ENCODE measurements at places on chromosomes 16 and 17.
A peak's percentile ranks its signal among the peaks of the same experiment; 100 is the strongest.

DNA sequence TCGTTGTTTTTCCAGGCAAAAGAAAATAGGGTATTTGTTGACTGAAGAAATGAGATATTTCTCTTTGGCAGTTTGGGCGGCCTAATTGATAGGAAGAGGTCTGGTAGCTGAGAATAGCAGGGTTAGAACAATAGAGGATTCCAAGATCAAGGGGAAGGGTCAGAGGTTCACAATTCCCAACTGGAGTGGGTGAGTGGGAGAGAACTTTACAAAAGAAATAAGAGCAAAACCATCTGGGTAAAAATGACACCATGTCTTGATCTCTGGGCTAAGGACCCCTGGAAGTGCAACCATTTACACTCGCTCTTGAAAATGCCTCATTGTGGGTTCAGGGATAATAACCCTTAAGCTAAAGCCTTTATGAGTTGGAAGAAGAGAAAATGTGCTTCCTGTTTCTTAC lies 180.5 kb downstream of the CDH13 start:
- no peaks in the 10 kb centered on the region for H3K36me3 ChIP-seq
- H3K4me1 ChIP-seq: no peaks in the 10 kb centered on the region
- no peak overlapping the region for H3K4me3 ChIP-seq
- no peak for DNase-seq

DNA sequence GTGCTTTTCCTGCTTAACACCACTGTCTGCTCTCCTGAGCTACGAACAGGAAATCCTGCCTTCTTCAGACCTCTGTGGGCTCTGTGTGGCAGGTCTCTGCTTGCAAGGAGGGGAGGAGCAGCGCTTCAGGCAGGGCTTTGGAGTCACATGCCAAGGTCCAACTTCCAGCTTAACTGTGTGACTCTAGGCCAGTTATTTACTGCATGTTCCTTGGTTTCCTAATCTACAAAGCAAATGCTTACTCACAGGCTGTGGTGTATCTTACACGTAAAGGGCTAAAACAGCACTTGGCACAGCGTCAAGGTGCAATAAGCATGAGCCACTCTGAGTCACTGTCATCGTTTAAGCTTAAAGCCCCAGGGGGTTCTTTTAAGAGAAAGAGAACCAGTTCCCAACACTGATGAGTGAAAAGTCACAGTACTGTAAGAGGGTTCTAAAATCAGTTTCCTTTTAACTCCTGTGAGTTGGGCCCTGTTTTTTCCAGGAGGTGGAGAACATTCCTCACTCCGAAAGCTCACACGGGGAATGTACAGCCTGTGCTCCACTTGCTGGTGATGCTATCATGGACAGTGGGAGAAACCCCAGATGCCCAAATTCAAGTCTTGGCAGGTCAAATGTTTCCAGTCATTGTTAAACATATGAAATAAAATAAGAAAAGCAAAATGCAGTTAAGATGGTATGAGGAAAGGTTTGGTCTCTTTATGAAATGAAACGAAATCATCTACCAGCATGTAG lies 54.1 kb upstream of the BCAR1 start:
- H3K27ac ChIP-seq: peak overlapping the region; percentile 89
- peak; percentile 26 for DNase-seq
- H3K4me1 ChIP-seq: peaks cover 19% of the 10 kb centered on the region
- H3K27me3 ChIP-seq: no peaks in the 10 kb centered on the region

DNA sequence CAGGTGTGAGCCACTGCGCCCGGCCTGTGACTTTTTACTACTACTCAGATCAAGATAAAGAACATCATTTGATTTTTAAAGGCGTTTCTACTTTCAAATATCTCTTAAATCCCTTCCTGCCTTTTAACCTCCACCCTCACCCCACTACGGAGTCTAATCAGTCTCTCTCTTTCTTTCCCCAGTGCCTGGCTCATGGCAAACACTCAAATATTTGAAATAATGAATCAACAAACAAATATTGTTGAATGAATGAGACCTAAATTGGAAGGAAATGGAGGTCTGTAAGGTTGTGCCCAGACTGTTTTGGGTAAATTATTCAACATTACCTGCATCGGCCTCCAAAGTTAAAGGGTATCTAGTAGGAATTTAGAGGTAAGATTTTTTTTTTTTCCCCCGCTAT lies 14.7 kb downstream of the COPZ2 start:
- H3K27me3 ChIP-seq: peaks cover 16% of the 10 kb centered on the region
- H3K36me3 ChIP-seq: no peaks in the 10 kb centered on the region
- no peak overlapping the region for H3K27ac ChIP-seq
- DNase-seq: no peak

DNA sequence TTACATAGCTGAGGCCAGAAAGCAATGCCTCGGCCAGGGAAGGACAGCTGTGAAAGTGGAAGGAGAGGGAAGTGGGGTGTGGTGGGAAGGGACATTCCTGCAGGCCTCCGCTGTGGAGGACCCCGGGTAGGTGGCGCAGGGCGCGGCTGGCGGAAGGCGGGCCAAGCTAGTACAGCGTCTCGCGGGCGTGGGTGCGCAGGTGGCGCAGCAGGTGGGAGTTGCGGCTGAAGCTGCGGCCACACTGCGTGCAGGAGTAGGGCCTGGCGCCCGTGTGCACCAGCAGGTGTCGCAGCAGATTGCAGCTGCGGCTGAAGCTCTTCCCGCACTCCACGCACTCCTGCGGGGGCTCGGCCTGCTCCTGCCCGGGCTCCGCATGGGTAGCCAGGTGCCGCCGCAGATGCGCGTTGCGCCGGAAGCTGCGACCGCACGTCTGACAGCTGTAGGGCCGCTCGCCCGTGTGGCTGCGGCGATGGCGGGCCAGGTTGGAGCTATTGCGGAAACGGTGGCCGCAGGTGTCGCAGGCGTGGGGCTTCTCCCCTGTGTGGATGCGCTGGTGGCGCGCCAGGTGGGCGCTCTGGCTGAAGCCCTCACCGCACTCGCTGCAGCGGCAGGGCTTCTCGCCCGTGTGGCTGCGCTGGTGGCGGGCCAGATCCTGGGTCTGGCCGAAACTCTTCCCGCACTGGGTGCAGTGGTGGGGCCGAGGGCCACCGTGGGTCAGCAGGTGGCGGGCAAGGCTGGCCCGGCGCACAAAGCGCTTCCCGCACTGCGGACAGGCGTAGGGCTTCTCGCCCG lies 10.0 kb downstream of the ZSCAN10 start:
- H3K27ac ChIP-seq: no peak overlapping the region
- DNase-seq: no peak
- no peak overlapping the region for H3K4me3 ChIP-seq
- H3K27me3 ChIP-seq: no peaks in the 10 kb centered on the region
- H3K36me3 ChIP-seq: no peaks in the 10 kb centered on the region

- no peak for DNase-seq
- peaks cover 15% of the 10 kb centered on the region for H3K36me3 ChIP-seq
- H3K27ac ChIP-seq: no peak overlapping the region
- no peak overlapping the region for H3K4me3 ChIP-seq
- H3K4me1 ChIP-seq: peaks cover 5% of the 10 kb centered on the region
Observed at GRCh38 chr17:76560877-76561221, 21.0 kb downstream of the PRCD start.

DNA sequence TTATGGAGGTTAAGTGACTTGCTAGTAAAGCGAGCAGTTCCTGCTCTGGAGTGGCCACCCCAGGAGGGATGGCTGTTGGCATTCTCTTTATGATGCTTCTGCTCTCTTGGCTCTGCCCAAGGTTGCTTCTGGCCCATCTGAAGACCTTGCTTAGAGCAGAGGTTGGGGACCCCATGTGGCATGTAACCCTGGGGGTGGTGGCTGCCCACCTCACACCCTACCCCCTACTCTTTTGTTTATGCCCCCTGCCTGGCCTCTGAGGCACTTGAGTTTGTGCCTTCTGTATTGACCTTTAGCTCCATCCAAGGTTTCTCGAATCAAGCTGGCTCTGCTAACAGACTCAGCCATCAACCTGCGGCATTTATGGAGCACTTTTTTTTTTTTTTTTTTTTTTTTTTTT lies 214.6 kb downstream of the MSI2 start:
- no peaks in the 10 kb centered on the region for H3K27me3 ChIP-seq
- H3K4me1 ChIP-seq: peaks cover 36% of the 10 kb centered on the region
- H3K36me3 ChIP-seq: no peaks in the 10 kb centered on the region
- H3K27ac ChIP-seq: no peak overlapping the region
- H3K4me3 ChIP-seq: no peak overlapping the region
- DNase-seq: no peak

- no peaks in the 10 kb centered on the region for H3K27me3 ChIP-seq
- no peak for DNase-seq
- no peaks in the 10 kb centered on the region for H3K36me3 ChIP-seq
- H3K4me1 ChIP-seq: no peaks in the 10 kb centered on the region
- H3K4me3 ChIP-seq: no peak overlapping the region
Observed at GRCh38 chr16:9054460-9054859, 37.0 kb upstream of the HAPSTR1 start.

DNA sequence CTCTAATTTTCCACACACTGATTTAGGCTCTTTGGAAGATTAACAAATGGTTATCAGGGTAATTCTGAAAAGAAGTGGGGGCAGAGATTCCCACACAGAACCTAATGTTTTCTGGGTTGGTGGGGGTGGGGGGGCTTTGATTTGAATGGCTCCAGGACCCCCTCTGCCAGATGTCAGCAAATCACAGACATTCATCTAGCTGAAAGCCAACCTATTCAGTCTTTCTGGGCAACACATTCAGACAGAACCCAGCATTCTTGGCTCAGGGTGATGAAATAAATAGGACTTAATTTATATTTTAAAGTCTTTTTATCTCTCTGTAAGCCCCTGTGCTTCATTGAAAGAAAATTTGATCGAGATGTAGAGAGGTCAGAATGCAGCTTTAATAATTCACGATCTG lies 533.2 kb downstream of the XYLT1 start:
- H3K27me3 ChIP-seq: no peaks in the 10 kb centered on the region
- no peak overlapping the region for H3K4me3 ChIP-seq
- peaks cover 7% of the 10 kb centered on the region for H3K4me1 ChIP-seq

DNA sequence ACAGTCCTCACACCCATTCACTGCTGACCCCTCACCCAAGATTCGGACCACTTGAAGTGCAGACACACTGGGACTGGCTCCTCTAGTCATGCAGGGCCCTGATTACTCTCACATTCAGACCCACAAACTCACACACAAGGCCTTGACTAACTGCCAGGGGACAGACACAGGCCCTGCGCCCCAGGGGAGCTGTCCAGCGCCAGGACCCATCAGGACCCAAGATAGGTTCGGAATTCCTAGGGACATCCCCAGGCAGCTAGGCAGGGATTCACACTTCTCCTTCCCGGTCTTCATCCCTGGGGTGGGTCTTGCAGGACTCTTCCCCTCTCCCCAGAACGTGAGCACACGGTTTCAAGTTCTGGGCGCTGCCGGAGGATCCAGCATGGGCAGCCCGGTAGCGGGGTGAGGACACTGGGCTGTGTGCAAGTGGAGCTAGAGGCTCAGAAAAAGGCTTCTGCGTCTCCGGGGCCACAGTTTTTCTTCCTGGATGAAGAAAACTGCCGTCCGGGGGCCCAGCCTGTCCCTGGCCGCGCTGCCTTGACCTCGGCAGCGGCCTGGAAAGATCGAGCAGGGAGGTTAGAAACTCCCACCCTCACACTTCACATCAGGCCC lies 1.6 kb downstream of the SEZ6 start:
- DNase-seq: peak; percentile 79
- no peaks in the 10 kb centered on the region for H3K36me3 ChIP-seq
- H3K27me3 ChIP-seq: peaks cover 25% of the 10 kb centered on the region
- H3K4me3 ChIP-seq: no peak overlapping the region

- no peak overlapping the region for H3K4me3 ChIP-seq
- no peak for DNase-seq
- H3K36me3 ChIP-seq: no peaks in the 10 kb centered on the region
- peaks cover 9% of the 10 kb centered on the region for H3K4me1 ChIP-seq
- peaks cover 3% of the 10 kb centered on the region for H3K27me3 ChIP-seq
Observed at GRCh38 chr17:37729905-37730304, 15.0 kb downstream of the HNF1B start.

- DNase-seq: no peak
- no peaks in the 10 kb centered on the region for H3K4me1 ChIP-seq
- peak overlapping the region; percentile 66 for H3K27ac ChIP-seq
- no peak overlapping the region for H3K4me3 ChIP-seq
- H3K36me3 ChIP-seq: no peaks in the 10 kb centered on the region
Observed at GRCh38 chr17:2157081-2157480, 102.2 kb downstream of the HIC1 start.

GRCh38 chr16:21226749-21227148 lies 6.8 kb upstream of the ANKS4B start:
- H3K27me3 ChIP-seq: peaks cover 4% of the 10 kb centered on the region
- no peak for DNase-seq
- no peak overlapping the region for H3K27ac ChIP-seq
- H3K36me3 ChIP-seq: no peaks in the 10 kb centered on the region
- H3K4me1 ChIP-seq: no peaks in the 10 kb centered on the region
- H3K4me3 ChIP-seq: no peak overlapping the region

DNA sequence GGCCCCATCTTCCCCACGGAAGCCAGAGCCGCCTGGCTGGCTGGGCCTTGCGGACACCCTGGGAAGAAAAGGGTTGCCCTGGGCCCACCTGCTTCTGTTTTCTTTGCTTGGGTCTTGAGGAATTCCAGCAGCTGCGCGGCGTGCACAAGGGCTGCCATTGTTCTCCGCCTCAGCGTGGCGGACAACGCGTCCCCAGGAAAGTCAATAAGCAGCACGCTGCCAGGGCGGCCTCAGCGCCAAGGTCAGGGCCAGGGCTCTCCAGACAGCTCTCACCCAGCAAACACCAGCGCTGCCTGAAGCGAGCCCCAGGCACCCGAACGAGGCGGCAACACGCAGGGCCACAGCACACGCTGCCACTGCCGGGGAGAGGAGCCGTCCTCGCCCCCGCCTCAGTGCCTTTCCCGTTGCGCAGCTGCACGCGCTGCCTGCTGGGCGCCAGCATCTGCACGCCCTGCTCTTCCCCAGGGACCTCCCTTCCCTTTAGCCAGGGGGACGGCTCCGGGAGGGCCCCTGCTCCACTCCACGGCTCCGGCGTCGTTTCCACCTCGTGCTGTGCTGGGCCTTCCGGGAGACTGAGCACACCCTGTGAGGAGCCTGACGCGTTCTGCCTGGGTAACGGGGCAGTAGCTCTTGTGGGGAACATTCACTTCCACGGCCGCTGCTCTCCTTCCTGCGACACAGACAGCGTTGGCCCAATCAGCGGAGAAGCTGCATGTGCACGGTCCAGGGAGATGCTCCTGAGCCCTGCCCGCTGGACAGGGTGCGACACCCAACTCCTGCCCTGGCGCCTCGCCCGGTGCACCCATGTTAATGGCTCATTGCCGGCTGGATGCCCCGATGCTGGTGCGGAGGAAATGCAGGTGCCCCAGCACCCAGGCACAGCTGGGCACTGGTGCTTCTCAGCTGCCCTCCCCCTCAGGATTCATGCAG lies 57.8 kb downstream of the LMF1 start:
- no peaks in the 10 kb centered on the region for H3K27me3 ChIP-seq
- H3K36me3 ChIP-seq: no peaks in the 10 kb centered on the region
- H3K4me3 ChIP-seq: no peak overlapping the region
- no peak for DNase-seq

GRCh38 chr16:49513040-49513439 lies 139.4 kb downstream of the C16orf78 start:
- H3K27me3 ChIP-seq: no peaks in the 10 kb centered on the region
- no peak overlapping the region for H3K4me3 ChIP-seq
- H3K36me3 ChIP-seq: no peaks in the 10 kb centered on the region

All from cardiac muscle cell (in vitro differentiated cells and primary cell).